ENCODE measurements at places on chromosomes 7 and 10. TPM values are rescaled to one million over a fixed set of nuclear protein-coding genes. Genes with fewer than 3 reads are reported as not detected.

AKR1D1 gene
- not detected for total RNA-seq

GDF10 gene
- 0.89 TPM for total RNA-seq

BMS1 gene
- total RNA-seq, result 14.3 TPM

MMRN2 gene
- total RNA-seq, result 38.6 TPM

IFT22 gene
- total RNA-seq, result 17.0 TPM

PTPRZ1 gene
- 0.88 TPM for total RNA-seq

CLCN1 gene
- total RNA-seq, result not detected

RAMP3 gene
- total RNA-seq, result 55.0 TPM

DNA sequence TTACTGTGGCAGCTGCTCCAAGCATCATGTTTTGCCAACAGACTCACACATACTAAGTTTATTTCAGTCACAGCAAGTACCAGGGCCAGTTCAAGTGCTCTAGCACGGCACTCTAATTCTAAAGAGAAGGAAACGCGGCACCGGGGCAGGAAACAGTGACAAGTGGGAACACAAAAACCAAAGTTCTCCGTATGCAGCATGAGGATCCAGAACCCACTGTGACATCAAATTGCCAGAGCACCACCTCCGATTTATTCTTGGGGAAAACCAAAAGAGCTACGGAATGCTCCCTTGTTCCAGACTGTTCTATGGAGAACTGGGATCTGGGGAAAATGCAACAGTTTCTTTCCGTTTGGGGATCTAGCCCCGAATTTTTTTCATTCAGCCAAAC is 448 bp upstream of the PTER start:
- DNase-seq, result no peak

- no peak for DNase-seq
These were observed 55.5 kb downstream of the KDM7A start for GRCh38 chr7:140121326-140121725.

DNA sequence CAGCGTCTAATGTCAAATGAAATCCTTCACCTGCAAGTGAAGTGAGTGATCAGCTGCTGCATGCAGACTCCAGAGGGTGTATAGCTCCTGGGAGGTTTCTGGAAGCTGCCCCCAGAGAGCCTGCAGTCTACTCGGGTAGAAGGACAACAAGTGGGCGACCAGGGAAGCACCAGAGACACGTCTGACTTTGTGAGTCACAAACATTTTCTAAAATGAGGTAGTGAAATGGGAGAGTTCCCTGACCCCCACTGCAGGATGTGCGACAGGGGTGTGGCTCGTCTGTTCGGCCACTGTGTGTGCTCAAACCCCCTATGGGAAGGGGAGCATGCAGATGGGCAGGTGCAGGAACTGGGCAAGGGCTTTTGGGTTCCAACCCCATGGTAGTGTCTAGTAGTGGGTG is 177.1 kb upstream of the PRKCQ start:
- no peak for DNase-seq

- DNase-seq, result no peak
These were observed 24.7 kb upstream of the DPYSL4 start for GRCh38 chr10:132162021-132162531.

DNA sequence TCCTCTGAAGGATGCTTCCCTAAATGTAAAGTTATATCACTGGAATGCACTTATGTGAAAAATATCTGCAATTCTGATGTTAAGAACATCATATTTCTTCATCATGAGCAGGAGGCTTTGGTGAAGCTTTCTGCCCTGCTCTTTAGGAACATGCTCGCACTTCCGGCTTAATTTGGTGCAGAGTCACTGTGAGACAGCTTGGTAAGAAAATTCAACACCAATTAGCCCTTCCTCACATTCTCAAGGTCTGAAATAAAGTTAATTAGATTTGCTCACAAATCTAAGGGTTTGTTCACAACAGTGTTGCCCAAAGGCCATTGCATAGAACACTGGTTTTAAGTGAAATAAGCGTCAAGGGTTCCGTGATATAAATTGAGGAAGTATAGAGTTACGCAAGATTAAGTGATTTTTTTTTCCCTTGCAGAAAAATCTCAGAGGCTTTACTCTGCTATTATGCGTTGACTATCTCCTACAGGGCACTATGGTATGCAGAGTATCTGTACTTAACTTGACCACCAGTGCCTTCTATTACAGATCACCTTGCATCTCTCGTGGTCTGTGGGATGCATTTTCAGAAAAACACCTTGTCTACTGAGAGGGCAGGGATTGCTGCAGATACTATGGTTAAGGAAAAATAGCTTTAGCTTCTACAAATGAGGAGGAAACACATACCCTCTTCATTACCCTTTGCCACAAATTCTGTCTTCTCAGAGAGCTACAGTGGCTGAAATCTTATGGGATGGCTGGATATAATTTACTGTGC is 953.9 kb downstream of the TYW1 start:
- DNase-seq, result no peak

DNA sequence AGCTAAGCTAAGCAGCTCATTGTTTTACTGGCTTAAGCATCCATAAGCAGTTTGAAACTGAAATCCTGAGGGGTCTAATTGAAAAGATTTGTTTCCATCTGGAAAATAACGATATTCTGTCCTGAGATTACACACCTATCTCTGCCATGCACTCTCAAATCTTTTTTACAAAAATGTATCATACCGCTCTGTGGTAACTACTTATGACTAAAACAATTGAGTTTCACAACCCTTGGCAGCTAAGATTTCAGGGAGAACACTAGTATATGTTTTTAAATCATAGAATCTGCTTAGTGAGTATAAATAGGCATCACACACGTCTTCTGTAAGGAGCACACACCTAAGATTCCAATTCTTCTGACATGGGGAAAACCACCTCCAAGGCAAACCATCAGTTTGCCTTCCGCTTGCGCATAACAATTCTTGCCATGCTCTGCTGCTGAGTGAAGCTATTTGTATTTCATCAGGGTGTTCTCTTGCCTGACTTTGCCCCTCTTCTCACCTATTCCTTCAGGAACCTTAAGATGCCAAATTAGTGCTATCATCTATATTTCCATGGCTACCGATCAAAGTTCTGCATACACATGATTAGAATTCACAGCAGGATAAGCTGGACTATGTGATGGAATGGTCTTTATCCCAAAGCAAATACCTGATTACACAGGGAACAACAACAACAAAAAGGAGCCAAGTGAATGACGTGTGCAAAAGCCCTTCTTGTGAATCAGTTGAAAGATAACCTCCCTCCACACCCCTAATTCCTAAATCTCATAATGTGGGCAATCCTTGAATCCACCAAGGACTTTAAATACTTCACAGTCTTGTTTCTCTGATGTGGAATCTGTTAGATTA is 40.9 kb downstream of the PRPF18 start:
- DNase-seq, result no peak

DNA sequence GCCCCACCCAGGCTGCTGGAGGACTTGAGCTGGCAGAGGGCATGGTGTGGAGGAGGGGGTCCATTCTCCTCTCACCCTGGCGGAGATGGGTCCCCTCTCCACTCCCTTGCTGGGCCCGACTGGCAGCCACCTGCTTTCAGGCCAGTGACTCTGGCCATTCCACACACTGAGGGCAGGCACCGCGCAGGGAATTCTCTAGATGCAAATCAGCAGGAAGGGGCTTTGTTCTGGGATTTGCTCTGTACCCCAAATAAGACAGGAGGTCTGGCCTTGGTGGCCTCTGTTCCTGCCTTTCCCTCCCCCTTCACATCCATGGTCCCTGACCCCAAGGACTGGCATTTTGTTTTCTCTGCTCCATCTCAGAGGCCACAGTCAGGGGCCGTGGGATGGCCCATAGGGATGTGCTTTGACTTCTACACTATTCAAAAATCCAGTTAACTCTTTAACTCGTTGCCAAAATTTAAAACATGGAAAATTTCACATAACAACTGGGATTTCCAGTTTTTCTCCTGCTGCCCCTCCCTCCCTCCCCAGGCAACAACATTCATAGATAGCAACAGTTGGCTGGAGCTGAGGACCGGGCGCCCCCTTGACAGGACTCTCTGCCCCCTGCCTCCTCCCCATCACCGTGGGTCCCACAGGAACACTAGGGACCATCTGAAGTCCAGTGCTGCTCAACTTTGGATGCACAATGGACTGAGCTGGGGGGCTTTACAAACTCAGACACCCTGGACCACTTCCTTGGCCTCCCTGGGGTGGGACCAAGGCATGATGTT is 33.9 kb downstream of the PPIF start:
- peak; percentile 15 for DNase-seq

GRCh38 chr10:75403939-75404814 is 2.6 kb upstream of the ZNF503 start:
- DNase-seq, result peak; percentile 33

GRCh38 chr10:75954486-75954885 is 523.1 kb downstream of the LRMDA start:
- DNase-seq, result no peak

DNA sequence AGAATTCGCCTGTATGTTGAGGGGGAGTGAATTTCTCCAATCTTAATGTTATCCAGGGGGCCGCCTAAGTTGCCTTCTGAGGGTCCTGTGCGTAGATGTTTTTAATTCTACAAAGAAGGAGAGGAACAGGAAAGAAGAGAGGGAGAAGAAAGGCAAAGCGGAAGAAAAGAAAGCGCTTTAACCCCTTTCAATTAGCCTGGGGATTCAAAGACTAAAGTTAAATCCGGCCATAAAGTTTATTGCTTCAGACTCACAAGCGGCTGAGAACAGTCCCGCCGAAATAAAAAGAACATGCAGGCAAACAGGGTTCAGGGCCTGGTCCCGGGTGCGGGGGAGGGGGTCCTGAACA is 4.5 kb downstream of the HOXA5 start:
- DNase-seq, result no peak

DNA sequence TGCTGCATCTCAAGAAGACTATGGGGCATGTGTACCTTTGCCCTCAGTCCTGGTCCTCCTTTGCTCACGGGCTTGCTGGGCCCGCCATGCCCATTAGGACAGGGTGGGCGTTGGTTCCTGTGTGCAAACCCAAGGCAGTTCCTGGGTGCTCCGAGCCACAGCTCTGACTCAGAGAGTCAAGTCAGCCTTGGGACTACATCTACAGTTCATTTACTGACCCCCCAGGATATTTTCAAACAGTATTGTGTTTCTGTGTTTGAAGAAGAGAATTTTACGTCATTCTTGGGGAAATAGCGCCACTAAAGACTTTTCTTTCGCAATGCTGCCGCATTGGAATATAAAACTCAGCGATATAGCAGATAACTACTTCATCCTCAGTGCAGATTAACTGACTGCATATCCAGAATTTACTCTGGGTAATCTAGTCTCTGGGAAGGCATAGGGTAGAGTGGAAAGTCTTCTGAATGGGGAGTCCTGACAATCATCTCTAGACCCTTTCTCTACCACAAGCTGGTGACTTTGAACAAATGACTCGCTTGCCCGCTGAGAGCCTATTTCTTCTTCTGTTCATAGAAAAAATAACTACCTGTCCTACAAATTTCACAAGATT is 638.9 kb upstream of the FZD8 start:
- no peak for DNase-seq

DNA sequence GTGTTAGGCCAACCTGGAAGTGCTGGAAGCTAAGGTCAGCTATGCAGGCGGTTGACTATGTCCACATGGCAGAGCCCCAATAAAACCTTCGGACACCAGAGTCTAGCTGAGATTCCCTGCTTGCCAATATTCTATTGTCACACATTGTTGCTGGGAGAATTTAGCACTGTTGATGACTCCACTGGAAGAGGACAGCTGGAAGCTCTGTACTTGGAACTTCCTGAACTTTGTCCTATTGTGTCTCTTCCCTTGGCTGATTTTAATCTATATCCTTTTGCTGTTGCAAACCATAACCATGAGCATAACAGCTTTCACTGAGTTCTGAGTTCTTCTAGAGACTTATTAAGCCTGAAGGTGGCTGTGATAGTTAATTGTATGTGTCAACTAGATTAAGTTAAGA is 12.0 kb downstream of the XRCC2 start:
- DNase-seq, result no peak

DNA sequence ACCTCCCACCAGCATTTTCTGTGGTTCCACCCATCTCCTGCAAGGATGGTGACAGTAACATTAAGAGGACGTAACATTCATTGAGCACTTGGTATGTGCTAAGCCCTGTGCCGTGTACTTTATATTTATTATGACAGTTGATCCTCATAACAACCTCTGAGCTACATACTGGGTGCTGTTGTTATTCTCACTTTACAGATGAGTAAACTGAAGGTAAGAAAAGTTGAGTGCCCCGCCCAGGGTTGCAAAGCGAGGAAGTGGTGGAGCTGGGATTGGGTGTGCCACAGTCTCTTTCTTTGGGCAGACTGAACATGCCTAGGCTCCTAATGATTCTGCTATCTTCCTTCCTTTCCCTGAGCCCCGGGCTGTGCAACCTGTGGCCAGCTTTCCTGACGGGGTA is 107.4 kb downstream of the SH3PXD2A start:
- no peak for DNase-seq

- DNase-seq, result peak; percentile 87
These were observed 10.3 kb downstream of the SUMF2 start for GRCh38 chr7:56074371-56074791.

GRCh38 chr10:120451968-120452367 is 5.1 kb upstream of the PLPP4 start:
- DNase-seq, result no peak

- no peak for DNase-seq
These were observed 20.5 kb downstream of the FBH1 start for GRCh38 chr10:5910323-5911100.

DNA sequence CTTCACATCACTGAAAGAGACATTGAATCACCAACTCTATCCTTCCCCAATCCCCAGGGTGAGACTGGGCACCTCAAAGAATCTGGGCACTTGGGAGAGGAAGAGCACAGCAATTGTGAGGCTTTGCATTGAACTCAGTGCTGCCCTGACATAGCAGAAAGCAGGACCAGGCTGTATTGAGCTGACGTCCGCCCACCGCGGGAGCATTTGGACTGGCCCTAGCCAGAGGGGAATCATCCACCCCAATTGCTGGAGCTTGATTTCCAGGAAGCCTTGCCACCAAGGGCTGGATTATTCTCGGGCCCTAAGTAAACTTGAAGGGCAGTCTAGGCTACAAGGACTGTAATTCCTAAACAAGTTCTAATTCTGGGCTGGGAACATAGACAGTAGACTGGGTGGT is 416.3 kb upstream of the PHF14 start:
- DNase-seq, result no peak

DNA sequence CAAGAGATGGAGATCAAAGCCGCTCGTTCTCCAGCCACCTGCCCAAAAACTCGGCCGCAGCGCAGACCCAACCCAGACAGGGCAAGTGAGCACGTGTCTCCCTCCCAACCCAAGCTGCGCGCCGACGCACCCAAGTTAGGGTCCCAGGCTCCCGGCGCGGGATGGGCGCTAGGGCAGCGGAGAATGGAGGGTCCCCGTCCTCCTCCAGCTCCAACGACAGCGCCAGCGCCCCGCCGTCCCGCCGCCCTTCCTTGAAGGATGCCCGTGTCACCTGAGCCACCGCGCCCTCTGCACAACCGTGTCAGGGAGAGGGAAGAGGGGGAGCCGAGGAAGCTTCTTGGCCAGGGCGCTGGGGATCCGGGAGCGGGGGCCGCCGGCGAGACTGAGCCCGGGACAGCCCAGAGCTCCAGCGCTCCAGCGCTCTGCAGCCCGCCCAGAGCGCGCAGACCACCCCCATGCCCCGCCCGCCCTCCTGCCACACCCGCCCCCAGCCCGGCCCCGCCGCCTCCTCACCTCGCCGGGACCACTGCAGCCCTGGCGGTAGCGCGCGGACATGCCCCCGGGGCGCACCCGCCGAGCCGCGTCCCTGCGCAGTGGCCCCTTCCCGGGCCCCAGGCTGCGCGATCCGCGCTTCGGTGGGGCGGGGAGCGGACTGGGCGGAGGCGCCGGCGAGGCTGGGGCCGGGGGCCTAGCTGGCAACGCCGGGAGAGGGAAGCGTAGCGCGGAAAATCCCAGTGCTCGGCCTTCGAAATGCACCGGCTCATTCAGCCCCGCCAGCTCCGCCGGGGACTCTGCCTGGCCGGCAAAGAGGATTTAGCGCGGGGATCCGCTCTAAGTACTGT is at the start of gene SLC16A12:
Gene SLC16A12 (minus strand): TSS at position 424 of the 842 bp plus-strand sequence. CDS start 73,016 bp downstream, outside the sequence.
- DNase-seq, result peak; percentile 34
